ENCODE measurements at places on chromosomes 5 and 9. TPM values are rescaled to one million over a fixed set of nuclear protein-coding genes. Genes with fewer than 3 reads are reported as not detected.

The NRG2 gene
- 0.20 TPM for total RNA-seq

The ANKRD34B gene
- not detected for total RNA-seq

The PCDHAC2 gene
- 0.20 TPM for total RNA-seq

The LAMC3 gene
- 2.6 TPM for total RNA-seq

The SPACA9 gene
- 1.3 TPM for total RNA-seq

The BARHL1 gene
- not detected for total RNA-seq

The SMIM23 gene
- not detected for total RNA-seq

The GLRA1 gene
- not detected for total RNA-seq

The PLEKHG4B gene
- total RNA-seq: under 0.01 TPM

The GFRA3 gene
- not detected for total RNA-seq

The ANKRA2 gene
- 11.3 TPM for total RNA-seq

The CSNK1A1 gene
- 290 TPM for total RNA-seq

The PLCXD3 gene
- total RNA-seq: 0.20 TPM

The DBH gene
- not detected for total RNA-seq

The NFIB gene
- total RNA-seq: 164 TPM

The IL3 gene
- not detected for total RNA-seq

The IL13 gene
- total RNA-seq: not detected

The DMGDH gene
- 0.40 TPM for total RNA-seq

The PCDHB4 gene
- total RNA-seq: 0.22 TPM

Data from lung microvascular endothelial cell (primary cell).